ENCODE measurements at places on chromosomes 6 and 20. TPM values are rescaled to one million over a fixed set of nuclear protein-coding genes. Genes with fewer than 3 reads are reported as not detected.
A peak's percentile ranks its signal among the peaks of the same experiment; 100 is the strongest.

DNA sequence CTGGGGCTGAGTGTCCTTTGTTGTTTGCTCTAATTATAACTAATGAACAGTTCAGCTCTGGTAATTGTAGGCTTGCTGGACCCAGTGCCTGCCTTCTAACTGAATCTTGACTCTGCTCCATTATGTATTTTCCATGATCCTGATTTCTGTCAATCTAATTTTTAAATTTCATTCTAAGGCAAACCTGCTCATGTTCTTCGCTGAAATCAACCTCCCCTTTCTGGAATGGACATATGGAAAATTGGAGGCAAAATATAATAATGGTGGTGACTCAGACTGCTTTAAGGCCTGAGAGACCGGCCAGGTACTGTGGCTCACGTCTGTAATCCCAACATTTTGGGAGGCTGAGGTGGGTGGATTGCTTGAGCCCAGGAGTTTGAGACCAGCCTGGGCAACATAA lies 182.7 kb upstream of the AKAP12 start:
- peak; percentile 51 for DNase-seq

- DNase-seq: no peak
These were observed 26.1 kb downstream of the NPEPL1 start for GRCh38 chr20:58718729-58719128.

- no peak for DNase-seq
These were observed 366.4 kb downstream of the BTBD9 start for GRCh38 chr6:38273325-38273724.

Gene ZC2HC1B
- not detected for polyA plus RNA-seq

Gene MYLK2
- polyA plus RNA-seq: 54.0 TPM

Gene CALHM6
- 3.8 TPM for polyA plus RNA-seq

GRCh38 chr20:44489931-44490330 lies 14.3 kb downstream of the TTPAL start:
- no peak for DNase-seq

Gene HLA-G
- polyA plus RNA-seq: 0.39 TPM

Gene CUTA
- 153 TPM for polyA plus RNA-seq

GRCh38 chr6:120966321-120966720 lies 368.0 kb downstream of the TBC1D32 start:
- DNase-seq: no peak

DNA sequence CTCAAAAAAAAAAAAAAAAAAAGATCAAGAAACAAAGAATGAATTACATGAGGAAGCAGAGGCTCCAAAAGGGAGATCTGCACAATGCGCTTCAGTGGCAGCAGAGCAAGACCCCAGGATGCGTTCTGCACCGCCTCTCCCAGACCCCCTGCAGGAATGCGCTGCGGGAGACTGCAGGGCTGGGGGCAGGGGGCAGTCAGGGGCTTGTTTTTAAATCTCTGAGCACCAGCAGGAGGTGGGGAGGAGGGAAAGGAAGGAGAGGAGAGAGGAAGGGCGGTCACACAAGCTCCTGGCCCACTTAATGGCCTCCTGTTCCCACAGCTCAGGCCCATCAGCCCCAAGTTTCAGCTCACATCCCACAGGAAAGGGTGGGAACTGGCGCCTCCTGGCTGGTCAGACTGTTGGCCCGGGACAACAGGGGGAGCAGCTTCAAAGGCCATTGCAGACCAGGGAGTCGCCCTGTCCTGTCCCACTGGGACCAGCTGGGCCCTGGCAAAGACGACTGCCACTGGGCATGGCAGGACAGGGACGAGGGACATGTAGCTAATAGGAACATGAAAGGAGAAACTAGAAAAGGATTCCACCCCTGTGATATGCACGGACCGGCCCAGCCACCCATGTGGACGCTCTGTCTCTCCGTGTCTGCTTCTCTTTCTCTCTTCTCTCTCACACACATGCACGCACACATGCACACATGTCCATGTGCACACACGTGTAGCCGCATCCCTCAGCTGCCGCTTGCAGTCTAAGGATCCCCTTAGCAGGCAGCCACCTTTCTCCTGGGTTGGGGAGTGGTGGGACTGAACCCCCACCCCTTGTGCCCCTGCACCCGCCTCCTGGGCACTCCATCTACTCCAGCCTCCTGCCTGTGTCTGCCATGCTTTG lies 34.7 kb downstream of the TFEB start:
- DNase-seq: no peak

GRCh38 chr20:7272512-7272911 lies 505.0 kb downstream of the BMP2 start:
- no peak for DNase-seq

Gene SASH1
- 42.8 TPM for polyA plus RNA-seq

Data from hindlimb muscle (tissue), 1 donor.